Muscle of back (tissue), 13 donors: ENCODE measurements at places on chromosomes 7 and 10. TPM values are rescaled to one million over a fixed set of nuclear protein-coding genes. Genes with fewer than 3 reads are reported as not detected.
A peak's percentile ranks its signal among the peaks of the same experiment; 100 is the strongest.

The EBF3 gene
- 82.8 TPM for polyA plus RNA-seq

The CADPS2 gene
- 4.6 TPM for polyA plus RNA-seq

The ADCYAP1R1 gene
- polyA plus RNA-seq: 9.0 TPM

The SLC26A3 gene
- not detected for polyA plus RNA-seq

The NUDT13 gene
- polyA plus RNA-seq: 2.1 TPM

The ZNF467 gene
- 7.8 TPM for polyA plus RNA-seq

The GGCT gene
- polyA plus RNA-seq: 37.5 TPM

The DGKB gene
- polyA plus RNA-seq: 0.71 TPM

The HABP2 gene
- polyA plus RNA-seq: 0.13 TPM

The FAM131B gene
- 2.3 TPM for polyA plus RNA-seq

The DUS4L gene
- 7.0 TPM for polyA plus RNA-seq

DNA sequence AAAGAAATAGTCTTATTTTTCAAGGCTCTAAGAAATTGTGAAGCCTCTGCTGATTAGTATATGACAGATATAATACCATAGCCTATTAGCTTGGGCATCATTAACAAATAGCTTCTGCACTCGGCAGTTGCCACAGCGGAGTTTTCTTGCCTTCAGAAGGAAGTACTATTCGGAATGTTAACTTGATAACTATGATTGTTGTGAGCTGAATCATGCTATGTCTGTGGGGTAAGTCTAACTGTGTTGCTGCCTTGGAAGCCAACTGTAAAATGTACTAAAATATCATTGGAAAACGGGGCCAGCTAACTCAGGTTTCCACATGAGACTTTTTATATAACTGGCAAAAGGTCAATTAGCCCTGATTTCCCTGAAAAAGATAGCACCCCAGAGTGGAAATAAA lies 93.2 kb downstream of the TWIST1 start:
- no peak for DNase-seq

DNA sequence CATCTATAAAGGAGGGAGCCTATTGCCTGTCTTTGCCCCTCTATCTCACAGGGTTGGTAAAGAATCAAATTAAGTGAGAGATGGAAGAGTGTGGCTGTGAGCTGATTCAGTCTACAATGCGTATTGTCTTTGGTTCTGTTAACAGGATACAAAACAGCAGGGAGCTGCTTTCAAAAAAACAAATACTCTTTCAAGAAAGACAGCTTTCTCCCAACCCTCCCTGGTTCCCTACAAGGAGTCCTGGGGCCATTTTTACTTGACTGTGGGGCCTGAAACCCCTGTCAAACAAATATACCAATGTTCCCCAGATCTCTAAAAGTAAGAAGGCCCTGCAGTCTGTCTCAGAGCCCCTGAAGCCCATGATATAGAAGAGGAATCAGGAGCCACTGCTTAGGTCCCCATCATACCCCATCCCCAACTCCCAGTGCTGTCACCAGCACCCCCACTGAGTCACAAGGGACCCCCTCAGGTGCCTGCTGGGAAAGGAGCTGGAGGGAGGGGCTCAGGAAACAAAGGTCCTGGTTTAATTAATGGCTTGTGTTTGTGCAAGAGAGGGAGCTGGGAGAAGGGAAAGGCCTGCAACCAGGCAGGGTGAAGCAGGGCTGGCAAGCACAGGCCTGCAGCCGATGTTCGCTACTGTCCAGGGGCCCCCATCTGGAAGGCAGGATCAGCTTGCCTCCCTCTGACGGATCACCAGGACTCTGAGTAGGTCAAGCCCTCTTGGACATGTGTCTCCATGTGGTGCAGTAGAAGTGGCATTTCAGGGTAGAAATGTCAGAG lies 182.0 kb upstream of the GHITM start:
- no peak for DNase-seq

DNA sequence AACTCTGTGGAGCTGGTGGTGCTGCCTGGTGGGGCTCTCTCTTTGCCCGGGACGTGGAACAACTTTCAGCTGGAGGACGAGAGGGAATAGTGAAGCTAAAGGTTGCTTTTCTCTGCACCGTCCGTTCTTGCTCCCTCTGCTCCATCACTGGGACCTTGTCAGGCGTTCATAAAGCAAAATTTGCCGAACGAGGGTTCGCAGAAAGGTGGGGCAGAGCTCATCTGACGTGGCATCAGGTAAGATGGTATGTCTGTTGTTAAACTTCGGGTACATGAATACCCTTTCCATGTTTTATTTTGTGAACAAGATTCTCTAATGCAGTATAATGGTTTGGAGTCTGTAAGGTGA lies 416 bp downstream of the BBS9 start:
- DNase-seq: no peak

DNA sequence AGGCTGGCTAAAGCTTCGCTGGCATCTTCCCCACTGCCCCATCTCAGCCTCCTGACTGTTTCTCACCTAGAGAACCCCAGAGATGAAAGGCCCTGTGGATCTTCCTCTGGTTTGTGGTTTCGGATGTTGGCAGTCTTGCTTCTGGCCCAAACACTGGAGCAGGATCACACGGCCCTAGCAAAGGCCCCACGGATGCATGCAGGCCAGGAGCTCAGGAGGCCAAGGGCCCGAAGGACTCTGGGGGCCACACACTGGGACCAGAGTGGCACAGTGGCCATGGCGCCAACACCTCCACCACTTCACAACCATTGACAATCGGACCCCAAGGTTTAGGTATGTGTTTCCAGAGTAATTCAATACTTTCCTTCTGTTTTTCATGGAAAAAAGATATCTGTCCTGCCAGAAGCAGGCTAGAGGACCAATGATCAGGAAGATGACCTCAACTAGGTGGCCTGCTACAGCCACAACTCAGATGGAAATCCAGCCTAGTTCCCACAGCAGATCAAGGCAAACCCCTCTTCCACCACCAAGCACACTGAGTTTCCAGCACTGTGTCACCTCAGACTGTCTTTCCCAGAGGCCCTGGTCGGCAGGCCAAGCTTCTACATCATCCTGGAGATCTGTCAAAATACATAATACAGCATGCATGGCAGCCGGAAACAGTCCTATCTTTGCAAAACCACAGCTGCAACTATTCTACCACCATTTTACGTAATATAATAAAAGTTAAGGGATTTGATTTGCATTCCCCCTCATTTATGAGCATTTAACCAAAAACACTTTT lies 53.0 kb downstream of the CTBP2 start:
- DNase-seq: no peak

DNA sequence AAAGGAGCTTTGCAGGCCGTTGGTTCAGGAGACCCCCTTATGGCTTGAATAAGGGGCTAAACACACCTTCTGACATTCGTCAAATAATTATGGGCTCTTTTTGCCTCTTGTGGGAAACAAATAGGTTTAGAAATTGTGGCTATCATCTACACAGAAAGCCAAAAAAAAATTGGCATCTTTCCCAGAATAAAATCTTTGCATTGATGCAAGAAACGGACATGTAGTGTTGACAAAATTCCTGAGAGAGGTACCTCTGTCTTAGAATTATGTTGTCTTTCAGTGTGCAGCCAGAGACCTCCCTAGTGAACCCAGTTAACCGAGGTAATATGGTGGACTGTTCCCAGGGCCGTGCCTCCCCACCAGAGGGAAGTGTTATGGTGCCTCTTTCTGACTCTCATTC lies 283.9 kb downstream of the SDHAF3 start:
- DNase-seq: no peak

DNA sequence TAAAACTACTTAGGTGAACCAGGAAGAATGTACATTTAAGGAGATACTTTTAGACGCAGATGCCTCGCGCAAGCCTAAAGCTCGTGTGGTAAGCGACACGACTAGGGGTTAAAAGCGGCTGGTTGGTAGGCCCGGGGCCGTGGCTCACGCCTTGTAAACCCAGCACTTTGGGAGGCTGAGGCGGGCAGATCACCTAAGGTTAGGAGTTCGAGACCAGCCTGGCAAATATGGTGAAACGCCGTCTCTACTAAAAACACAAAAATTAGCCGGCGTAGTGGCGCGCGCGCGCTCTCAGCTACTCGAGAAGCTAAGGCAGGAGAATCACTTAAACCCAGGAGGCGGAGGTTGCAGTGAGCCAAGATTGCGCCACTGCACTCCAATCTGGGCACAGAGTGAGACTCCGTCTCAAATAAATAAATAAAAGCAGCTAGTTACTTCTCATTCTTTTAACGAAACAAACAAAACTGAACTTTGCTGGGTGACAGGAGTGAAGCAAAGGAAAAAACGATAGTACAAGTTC lies 879 bp downstream of the NUDT5 start:
- DNase-seq: peak; percentile 19

DNA sequence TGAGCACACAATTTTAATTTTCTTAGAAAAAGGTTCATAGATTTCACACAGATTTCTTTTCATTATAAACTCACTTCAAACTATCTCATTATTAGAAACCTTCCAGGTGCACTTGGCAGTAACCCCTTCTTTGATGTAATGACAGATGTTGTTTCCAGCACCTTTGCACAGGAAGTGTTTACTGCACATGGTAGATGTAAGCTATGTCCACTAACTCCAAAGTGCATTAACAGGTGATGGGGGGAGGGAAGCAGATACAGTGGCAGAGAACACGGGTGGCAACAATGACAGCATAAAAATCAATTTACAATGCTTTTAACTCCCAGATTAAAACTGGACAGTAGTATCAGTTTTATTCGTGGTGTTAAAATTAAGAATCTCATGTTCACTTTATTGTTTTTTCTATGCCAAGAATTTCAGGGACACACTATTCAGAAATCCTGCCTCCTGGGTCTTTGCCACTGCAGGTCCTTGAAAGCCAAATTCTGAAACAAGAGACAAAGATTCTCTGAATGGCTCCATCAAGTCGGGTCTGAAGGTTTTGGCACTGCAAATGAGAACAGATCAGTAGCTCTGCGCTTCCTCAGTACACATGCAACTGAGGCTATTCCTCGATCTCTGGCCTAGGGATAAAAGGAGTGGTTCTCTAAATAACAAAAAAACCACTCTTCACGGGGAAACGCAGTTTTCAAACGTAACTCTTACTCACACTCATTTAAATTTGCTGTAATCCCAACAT lies 187.7 kb downstream of the JAZF1 start:
- no peak for DNase-seq

DNA sequence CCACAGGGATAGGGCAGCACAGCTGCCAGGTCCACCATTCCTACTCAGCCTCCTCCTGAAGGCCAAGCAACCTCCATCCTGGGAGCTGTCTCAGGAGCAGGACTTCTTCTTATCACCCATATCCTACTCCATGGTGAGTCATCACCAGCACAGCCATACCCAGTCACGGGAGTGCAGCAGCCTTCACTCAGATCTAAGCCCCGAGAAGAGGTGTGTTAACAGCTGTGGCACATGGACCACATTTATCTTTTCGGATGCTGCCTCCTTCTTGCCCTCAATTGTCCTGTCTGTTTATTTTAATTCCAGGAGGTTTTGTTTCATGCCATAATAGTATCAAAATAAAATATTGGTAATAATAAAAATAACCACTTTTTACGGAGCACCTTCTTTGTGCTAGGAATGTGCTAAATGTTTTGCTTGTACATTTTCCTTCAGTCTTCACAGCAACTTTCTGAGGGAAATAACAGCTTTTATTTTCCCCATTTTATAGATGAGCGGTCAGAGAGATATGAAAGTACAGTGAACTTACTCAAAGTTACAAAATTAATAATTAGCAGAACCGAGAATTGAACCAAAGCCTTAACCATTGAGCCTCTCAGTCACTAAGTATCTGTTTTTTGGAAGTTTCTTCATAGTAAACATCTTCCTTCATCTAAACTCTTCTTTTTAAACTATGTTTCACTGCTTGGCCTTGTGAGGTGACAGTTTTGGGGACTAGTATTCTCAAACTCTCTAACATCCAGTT lies 2.5 kb upstream of the KEL start:
- DNase-seq: no peak

DNA sequence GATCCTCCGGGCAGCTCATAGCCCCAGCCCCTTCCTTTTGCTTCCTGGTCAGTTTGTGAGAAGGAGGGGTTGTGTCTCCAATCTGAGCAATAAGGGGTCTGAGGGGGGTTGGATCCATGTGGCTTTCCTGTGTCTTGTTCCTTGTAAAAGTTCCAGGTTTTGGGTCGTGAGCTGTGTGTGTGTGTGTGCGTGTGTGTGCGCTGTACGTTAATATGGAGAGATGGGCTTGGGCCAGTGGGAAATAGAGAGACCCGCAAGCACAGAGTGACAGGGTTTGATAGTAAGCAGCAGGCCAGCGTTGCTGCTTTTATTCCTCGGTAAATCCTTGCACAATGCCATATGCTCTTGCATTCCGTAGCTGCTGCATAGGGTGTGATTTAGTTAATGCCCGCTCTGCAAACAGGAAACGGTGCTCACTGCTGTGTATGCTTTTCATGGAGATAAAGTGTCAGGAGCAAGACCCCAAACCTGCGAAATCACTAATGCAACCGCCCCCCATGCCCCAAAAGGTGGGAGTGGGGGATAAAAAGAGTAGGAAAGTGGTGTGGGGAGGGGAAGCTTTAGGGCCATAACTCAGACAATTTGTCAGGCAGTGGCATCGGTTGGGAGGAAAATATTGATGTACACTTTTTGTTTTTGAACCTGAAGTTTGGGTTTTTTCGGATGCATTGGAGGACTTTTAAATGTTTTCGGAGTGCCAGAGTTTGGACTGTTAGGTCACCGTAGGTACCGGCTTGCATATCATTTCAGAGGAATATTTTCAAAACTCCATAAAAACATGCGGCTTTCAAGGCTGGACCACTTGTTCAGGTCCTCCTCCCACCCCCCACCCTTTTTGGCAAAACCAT lies 108.7 kb downstream of the TCF7L2 start:
- DNase-seq: peak; percentile 47

- no peak for DNase-seq
These were observed 222.9 kb upstream of the PITRM1 start for GRCh38 chr10:3395458-3395861.

- DNase-seq: no peak
These were observed 136.4 kb upstream of the ASAH2 start for GRCh38 chr10:50387732-50388073.

- peak; percentile 28 for DNase-seq
These were observed 8.8 kb downstream of the PHYH start for GRCh38 chr10:13291061-13291460.

DNA sequence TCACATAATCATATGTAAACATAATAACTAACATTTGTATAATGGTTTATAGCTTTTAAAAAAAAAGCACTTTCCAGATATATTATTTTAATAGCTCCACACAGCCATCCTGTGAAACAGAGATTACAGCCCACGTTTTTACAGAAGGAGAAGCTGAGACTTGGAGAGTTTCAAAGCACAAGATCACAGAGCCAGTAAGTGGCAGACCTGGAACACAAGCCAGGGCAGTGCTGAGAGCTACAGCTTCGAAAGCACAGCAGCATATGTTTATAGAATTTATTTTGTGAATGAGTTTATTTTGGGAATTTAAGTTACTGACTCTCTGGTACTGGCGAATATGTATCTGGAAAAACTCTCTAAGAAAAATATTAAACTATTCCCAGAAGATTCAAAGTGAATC lies 149.4 kb downstream of the HDAC9 start:
- no peak for DNase-seq

DNA sequence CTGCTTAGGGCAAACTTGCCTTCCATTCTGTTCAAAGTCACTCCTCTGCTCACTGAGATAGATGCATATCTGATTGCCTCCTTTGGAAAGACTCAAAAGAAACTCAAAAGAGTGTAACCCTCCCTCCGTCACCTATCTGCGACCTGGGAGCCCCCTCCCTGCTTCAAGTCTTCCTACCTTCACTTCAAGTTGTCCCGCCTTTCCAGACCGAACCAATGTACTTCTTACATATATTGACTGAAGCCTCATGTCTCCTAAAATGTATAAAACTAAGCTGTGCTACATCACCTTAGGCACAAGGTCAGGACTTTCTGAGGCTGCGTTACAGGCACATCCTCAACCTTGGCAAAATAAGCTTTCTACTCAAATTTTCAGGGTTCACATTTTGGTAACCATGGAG lies 77.4 kb upstream of the C1GALT1 start:
- no peak for DNase-seq

- peak; percentile 36 for DNase-seq
These were observed 1.8 kb downstream of the PFKFB3 start for GRCh38 chr10:6204341-6205191.

GRCh38 chr7:49023345-49024328 lies 99.3 kb downstream of the CDC14C start:
- peak; percentile 39 for DNase-seq
